ENCODE measurements at places on chromosomes 4 and X.

- no peak for DNase-seq
These were observed 240.8 kb upstream of the TAPT1 start for GRCh38 chr4:16467061-16467460.

DNA sequence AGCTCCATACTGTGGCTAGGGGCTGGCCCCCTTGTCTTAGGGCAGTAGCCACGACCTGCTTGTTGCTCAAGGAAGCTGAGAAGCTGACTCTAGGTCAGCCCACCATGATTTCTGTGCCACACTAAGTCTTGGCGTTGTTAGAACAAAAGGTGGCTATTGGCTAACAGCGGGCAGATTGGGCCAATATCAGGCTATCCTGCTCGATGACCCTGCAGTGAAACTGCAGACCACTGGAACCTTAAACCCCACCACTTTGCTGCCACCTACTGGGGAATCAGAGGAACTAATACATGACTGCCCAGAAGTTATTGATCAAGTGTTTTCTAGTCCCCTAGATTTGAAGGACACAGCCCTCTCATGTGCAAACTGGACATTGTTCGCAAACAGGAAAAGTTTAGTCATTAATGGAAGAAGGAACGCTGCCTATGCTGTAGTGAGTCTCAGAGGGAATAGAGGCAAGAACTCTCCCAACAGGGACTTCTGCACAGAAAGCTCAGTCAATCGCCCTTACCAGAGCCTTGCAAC is 17.0 kb upstream of the PAPSS1 start:
- DNase-seq, result peak; percentile 16

- no peak for DNase-seq
These were observed 36.0 kb downstream of the ARHGAP6 start for GRCh38 chrX:11629593-11630211.

GRCh38 chr4:10333942-10334341 is 123.3 kb downstream of the ZNF518B start:
- DNase-seq, result no peak

DNA sequence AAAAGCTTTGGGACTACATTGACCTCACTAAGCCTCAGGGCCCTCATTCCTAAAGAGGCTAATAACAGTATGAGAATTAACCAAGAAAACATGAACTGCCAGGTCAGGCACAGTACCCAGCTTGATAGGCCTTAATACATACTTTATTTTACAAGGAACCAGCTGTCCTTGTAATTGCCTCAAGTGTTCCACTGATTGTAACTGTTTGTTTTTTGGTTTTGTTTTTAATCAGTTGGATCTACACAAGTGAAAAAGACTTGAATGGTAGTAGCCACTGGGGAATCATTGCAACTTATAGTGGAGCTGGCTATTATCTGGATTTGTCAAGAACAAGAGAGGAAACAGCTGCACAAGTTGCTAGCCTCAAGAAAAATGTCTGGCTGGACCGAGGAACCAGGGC is 35.6 kb downstream of the PKD2 start:
- DNase-seq, result no peak
